ENCODE measurements at places on chromosomes 7 and 10. TPM values are rescaled to one million over a fixed set of nuclear protein-coding genes. Genes with fewer than 3 reads are reported as not detected.

- no peak for DNase-seq
Measured at GRCh38 chr10:69736886-69737641, 64.6 kb upstream of the COL13A1 start.

- DNase-seq: no peak
Measured at GRCh38 chr7:115183431-115184057, 261.6 kb downstream of the MDFIC start.

GRCh38 chr10:14062528-14063260 lies 268.0 kb downstream of the FRMD4A start:
- no peak for DNase-seq

Gene PIP
- not detected for polyA plus RNA-seq
